ENCODE measurements at places on chromosomes 6 and 20.

- DNase-seq = no peak
Observed at GRCh38 chr6:47741807-47742206, 40.0 kb upstream of the OPN5 start.

- DNase-seq = peak; percentile 89
Observed at GRCh38 chr6:42782689-42783176, 881 bp downstream of the BICRAL start.

GRCh38 chr20:39311851-39312506 is 349.8 kb downstream of the DHX35 start:
- DNase-seq = no peak

- no peak for DNase-seq
Observed at GRCh38 chr6:142154336-142154735, 7.3 kb downstream of the VTA1 start.

- DNase-seq = no peak
Observed at GRCh38 chr6:104653781-104654180, 205.9 kb downstream of the HACE1 start.

GRCh38 chr6:154721460-154721859 is 11.8 kb upstream of the SCAF8 start:
- DNase-seq = no peak

DNA sequence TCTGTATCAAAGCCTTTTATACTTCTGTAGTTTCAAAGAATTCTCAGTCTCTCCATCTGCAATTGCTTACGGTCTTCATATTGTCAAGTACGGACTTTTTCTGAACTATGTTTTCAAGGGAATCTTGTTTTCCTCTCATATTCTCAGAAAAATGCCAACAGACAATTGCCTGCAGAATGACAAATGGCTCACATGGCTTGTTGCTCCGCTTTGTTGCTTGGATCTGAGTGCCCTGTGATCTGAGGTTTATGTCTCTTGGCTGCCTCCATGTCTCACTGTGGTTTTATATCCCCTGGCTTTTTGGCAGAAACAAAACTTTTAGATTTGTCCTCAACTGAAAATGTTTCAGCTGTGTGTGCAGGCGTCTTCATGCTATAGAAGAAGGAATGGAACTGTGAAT is 285.4 kb upstream of the CHD6 start:
- DNase-seq = no peak

DNA sequence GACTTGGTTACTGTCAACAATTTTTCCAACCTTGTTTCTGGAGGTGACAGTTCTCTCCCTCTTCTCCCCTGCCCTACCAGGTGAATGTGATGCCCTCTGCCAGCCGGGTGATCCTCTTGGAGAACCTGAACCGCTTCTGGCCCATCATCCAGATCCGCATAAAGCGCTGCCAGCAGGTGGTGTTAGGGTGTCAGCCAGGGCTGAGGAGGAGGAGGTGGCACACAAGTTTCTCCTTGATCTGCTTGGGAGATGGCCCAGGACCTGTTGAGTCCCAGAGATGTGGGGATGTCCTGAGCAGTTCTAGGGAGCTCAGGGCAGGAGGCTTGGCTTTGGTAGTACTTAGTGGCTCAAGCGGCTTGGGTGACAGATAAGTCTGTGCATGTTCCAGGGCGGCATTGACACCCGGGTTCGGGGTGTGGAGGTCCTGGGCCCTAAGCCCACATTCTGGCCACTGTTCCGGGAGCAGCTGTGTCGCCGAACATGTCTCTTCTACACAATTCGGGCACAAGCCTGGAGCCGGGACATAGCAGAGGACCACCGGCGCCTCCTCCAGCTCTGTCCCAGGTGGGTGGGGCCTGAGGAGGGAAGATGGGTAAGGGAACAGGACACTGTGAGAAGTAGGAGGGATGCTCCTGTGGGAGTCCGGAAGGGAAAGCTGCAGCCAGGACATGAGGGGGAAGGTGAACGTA is 21.2 kb downstream of the CUL9 start:
- no peak for DNase-seq

- DNase-seq = no peak
Observed at GRCh38 chr20:3658716-3659491, 4.3 kb downstream of the GFRA4 start.

- DNase-seq = peak; percentile 11
Observed at GRCh38 chr6:31114970-31115849, 610 bp downstream of the PSORS1C1 start.

DNA sequence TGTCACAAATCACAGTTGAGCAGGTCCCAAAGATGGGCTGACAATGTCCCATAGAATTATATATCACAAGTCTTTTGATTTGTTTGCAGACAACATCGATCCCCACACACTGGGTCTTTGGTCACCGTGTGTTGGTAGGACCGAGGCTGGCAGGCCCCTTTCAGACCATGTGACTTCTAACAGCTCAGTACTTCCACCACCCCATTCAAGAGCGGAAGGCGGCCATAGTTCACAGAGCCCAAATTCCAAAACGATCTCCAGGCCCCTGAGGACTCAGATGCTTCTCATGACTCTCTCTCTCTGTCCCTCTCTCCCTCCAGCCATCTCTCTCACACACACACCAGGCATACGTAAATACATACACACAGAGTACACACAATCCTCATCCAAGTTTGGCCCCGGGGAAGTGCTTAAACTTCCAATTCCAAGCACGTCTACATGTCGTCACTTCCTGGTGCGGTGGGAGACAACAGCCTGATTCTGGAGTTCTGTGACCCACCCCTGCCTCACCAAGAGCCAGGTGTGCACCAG is 155.9 kb upstream of the INSM1 start:
- DNase-seq = no peak

GRCh38 chr6:143026696-143027449 is 33.8 kb upstream of the AIG1 start:
- peak; percentile 30 for DNase-seq

- DNase-seq = no peak
Observed at GRCh38 chr6:71733970-71734899, 152.1 kb upstream of the RIMS1 start.

GRCh38 chr6:163955096-163955495 is 540.6 kb downstream of the QKI start:
- DNase-seq = no peak
